ENCODE measurements at places on chromosomes 3 and 15. TPM values are rescaled to one million over a fixed set of nuclear protein-coding genes. Genes with fewer than 3 reads are reported as not detected.

The TRAT1 gene
- total RNA-seq, result not detected

The RAF1 gene
- 80.9 TPM for total RNA-seq

The GCNT3 gene
- 1.8 TPM for total RNA-seq

The ADAMTS17 gene
- total RNA-seq, result 0.27 TPM

The CATSPER2 gene
- total RNA-seq, result 3.3 TPM

The ROPN1 gene
- not detected for total RNA-seq

The TUSC7 gene
- total RNA-seq, result not detected

The AMOTL2 gene
- total RNA-seq, result 150 TPM

The REC114 gene
- total RNA-seq, result not detected

The ADAMTS7 gene
- total RNA-seq, result 25.5 TPM

The BCL2A1 gene
- total RNA-seq, result not detected

The CLDN18 gene
- not detected for total RNA-seq

The FBXO40 gene
- total RNA-seq, result not detected

The HRH1 gene
- 2.1 TPM for total RNA-seq

The BSN gene
- 0.75 TPM for total RNA-seq

The TMEM158 gene
- total RNA-seq, result 14.1 TPM

The HEXA gene
- total RNA-seq, result 145 TPM

The CAND2 gene
- 3.8 TPM for total RNA-seq

The NOX5 gene
- total RNA-seq, result 0.09 TPM

The THPO gene
- 0.46 TPM for total RNA-seq

The ADAMTSL3 gene
- 3.0 TPM for total RNA-seq

The HIGD2B gene
- total RNA-seq, result not detected

The ENTPD3 gene
- 0.53 TPM for total RNA-seq

The CCDC39 gene
- not detected for total RNA-seq

The KCNMB3 gene
- total RNA-seq, result 1.7 TPM

The SERPINI2 gene
- total RNA-seq, result 0.32 TPM

The PLAAT1 gene
- 3.9 TPM for total RNA-seq

The SKOR1 gene
- total RNA-seq, result not detected

The CDHR4 gene
- total RNA-seq, result not detected

The ISLR gene
- 1.6 TPM for total RNA-seq

The AVEN gene
- 33.7 TPM for total RNA-seq

The WDR76 gene
- 1.0 TPM for total RNA-seq

The PATL2 gene
- 1.2 TPM for total RNA-seq

The DAZL gene
- total RNA-seq, result not detected

The KCNMB2 gene
- not detected for total RNA-seq

The NR1I2 gene
- not detected for total RNA-seq

The FAM107A gene
- not detected for total RNA-seq

The DUOX1 gene
- total RNA-seq, result 0.26 TPM

The DLL4 gene
- 0.09 TPM for total RNA-seq

The IL17RE gene
- total RNA-seq, result 3.7 TPM

The PLSCR4 gene
- total RNA-seq, result 1.1 TPM

The GUCA1C gene
- not detected for total RNA-seq

The SOX14 gene
- not detected for total RNA-seq
